Uterus (tissue), 4 donors: ENCODE measurements at places on chromosomes 7 and 10. TPM values are rescaled to one million over a fixed set of nuclear protein-coding genes. Genes with fewer than 3 reads are reported as not detected.

The TES gene
- total RNA-seq = 189 TPM

The ATRNL1 gene
- total RNA-seq = 193 TPM

The SFRP4 gene
- 107 TPM for total RNA-seq

The ARHGEF35 gene
- 4.6 TPM for total RNA-seq

The LIPM gene
- not detected for total RNA-seq

The VPS37D gene
- total RNA-seq = 8.8 TPM

The SAP25 gene
- 6.0 TPM for total RNA-seq

The BLNK gene
- total RNA-seq = 1.8 TPM

The CRHR2 gene
- not detected for total RNA-seq

The TAS2R41 gene
- total RNA-seq = 3.3 TPM

The WASHC2C gene
- 30.0 TPM for total RNA-seq

The ACSL5 gene
- 30.6 TPM for total RNA-seq

The OR2A42 gene
- total RNA-seq = not detected

The TMEM229A gene
- total RNA-seq = 7.1 TPM

The CAMK2B gene
- not detected for total RNA-seq

The GRM8 gene
- 3.9 TPM for total RNA-seq

The CPED1 gene
- 194 TPM for total RNA-seq

The MPP7 gene
- 18.0 TPM for total RNA-seq

The SORBS1 gene
- 422 TPM for total RNA-seq

The TMEM225B gene
- total RNA-seq = 0.77 TPM

The MALSU1 gene
- 45.8 TPM for total RNA-seq

The ACTR3C gene
- total RNA-seq = 2.6 TPM

The C10orf88 gene
- total RNA-seq = 1.5 TPM

The NAT16 gene
- not detected for total RNA-seq

The PHYHIPL gene
- total RNA-seq = 0.83 TPM

The PAPOLB gene
- total RNA-seq = 0.29 TPM

The ZNF239 gene
- 1.8 TPM for total RNA-seq

The CLCN1 gene
- not detected for total RNA-seq

The NAPEPLD gene
- total RNA-seq = 79.4 TPM

The CPVL gene
- 10.5 TPM for total RNA-seq

The FAM25C gene
- not detected for total RNA-seq

The BMPER gene
- 12.4 TPM for total RNA-seq

The PAXIP1 gene
- total RNA-seq = 22.5 TPM

The KLF14 gene
- total RNA-seq = not detected

The TEX47 gene
- not detected for total RNA-seq

The KCNH2 gene
- total RNA-seq = 12.9 TPM

The SLC35G1 gene
- 2.8 TPM for total RNA-seq

The MALRD1 gene
- 6.2 TPM for total RNA-seq

The EN2 gene
- 0.15 TPM for total RNA-seq

The PRSS37 gene
- total RNA-seq = not detected

The GPR85 gene
- total RNA-seq = not detected

The AKR1C8 gene
- total RNA-seq = not detected

The TMEM243 gene
- 58.1 TPM for total RNA-seq

The ERVW-1 gene
- not detected for total RNA-seq

The IKZF1 gene
- total RNA-seq = 828 TPM

The CRTAC1 gene
- total RNA-seq = 0.29 TPM

The TMEM184A gene
- not detected for total RNA-seq

The TSPAN15 gene
- 30.3 TPM for total RNA-seq

The TET1 gene
- total RNA-seq = 3.5 TPM

The HOXA6 gene
- total RNA-seq = 1.8 TPM

The SLC25A13 gene
- total RNA-seq = 2.3 TPM

The ADRA2A gene
- 4.5 TPM for total RNA-seq

The CYTH3 gene
- total RNA-seq = 25.2 TPM

The RNF148 gene
- total RNA-seq = 7.4 TPM
